ENCODE measurements at places on chromosomes 1 and 21. TPM values are rescaled to one million over a fixed set of nuclear protein-coding genes. Genes with fewer than 3 reads are reported as not detected.

Gene ZBTB21
- 13.4 TPM for polyA plus RNA-seq

Gene RGS8
- polyA plus RNA-seq, result not detected

Gene LRRC47
- 28.7 TPM for polyA plus RNA-seq

Gene AADACL4
- not detected for polyA plus RNA-seq

Gene CHAF1B
- 3.5 TPM for polyA plus RNA-seq

- DNase-seq, result no peak
Measured at GRCh38 chr1:230827081-230827681, 41.1 kb downstream of the C1orf198 start.

DNA sequence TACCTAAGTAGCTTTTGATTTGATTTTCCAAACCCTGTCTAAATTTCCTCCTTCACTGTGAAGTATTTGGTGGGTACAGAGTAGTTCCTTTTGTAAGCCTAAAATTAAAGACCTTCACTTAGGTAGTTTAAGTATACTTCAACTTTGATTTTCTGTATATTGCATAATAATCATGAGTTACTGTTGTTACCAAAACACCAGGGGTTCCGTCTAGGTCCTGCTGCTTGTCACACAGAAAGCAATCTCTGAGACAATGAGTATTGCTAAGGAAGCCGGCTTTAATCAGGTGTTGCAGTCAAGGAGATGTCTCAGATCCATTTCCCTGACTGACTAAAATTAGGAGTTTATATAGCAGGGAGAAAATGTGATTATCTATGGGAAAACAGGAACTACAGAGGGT lies 15.3 kb downstream of the RPS6KC1 start:
- DNase-seq, result no peak

DNA sequence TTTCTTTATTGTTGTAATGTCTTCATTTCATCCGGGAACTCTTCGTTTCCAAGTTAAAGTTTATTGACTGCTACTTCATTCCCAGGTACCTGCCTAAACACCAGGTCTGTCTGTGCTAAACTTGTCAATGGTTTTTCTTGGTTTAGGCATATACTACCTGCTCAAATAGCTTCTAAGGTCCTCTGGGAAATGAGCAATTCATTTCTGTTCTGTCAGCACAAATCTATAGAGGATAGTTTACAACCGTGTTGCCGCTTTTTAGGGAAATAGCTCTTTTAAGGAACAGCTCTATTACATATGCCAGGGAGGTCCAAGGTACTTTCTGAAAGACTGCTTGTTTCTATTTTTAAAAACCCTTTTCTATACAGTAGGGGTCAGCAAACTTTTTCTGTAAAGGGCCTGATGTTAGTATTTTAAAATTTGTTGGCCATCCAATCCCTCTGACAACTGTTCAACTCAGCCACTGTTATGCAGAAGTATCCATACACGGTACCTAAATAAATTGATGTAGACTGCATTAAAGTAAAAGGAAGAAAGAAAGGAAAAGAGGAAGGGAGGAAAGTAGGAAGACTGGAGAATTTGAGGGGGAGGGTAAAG lies 222.7 kb upstream of the PTBP2 start:
- no peak for DNase-seq

- no peak for DNase-seq
Measured at GRCh38 chr1:183635099-183635605, 431 bp downstream of the ARPC5 start.

DNA sequence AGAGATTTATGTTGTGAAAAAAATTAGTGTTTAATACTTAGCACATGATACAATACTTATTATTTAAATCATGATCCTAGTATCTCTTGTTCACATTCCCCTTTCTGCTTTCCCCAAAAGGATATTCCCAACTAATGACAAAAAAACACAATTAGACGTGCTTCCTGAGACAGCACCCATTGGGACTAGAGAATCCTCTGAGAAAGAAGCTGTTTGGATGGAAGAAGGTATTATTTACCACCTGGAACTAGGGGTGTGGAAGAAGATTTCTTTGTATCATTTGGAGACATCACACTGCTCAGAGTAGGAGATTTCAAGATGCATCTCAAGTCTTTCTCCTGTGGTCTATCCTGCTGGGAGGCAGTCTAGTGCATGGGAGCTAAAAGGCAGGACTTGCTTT lies at the start of gene OR10Z1:
Gene OR10Z1 (plus strand): TSS at position 301 of the 400 bp plus-strand sequence. CDS start 1,171 bp downstream, outside the sequence.
- DNase-seq, result no peak

DNA sequence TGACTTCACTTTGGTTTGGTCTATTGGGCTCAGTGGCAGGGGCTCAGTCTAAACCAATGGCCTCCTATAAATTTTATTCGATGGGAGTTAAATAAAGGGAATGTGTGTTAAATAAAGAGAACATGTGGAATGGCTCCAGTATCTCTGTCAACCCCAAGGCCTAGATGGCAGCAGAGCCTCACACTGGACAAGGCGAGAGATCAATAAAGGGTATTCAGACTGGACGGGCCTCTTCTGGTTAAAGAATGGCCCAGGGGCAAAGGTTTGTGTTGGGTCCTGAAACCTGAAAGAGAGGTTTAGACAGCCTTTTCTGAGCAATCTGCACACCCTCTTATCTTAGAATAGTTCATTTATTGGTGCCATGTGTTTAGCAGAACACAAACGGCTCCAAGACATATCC lies 34.7 kb downstream of the SH3BP5L start:
- DNase-seq, result no peak
